ENCODE measurements at places on chromosomes 6 and 20. TPM values are rescaled to one million over a fixed set of nuclear protein-coding genes. Genes with fewer than 3 reads are reported as not detected.

The TTK gene
- total RNA-seq: 2.7 TPM

The SIGLEC1 gene
- 36.0 TPM for total RNA-seq

The SLC17A9 gene
- 3.1 TPM for total RNA-seq

The STK4 gene
- 42.6 TPM for total RNA-seq

The VGLL2 gene
- not detected for total RNA-seq

The EYS gene
- 0.66 TPM for total RNA-seq

The CLDN20 gene
- total RNA-seq: not detected

The RUNX2 gene
- total RNA-seq: 4.6 TPM

The KHDC1L gene
- not detected for total RNA-seq

The COL19A1 gene
- total RNA-seq: not detected

The KCNK15 gene
- 4.5 TPM for total RNA-seq

The TUBB2B gene
- 1.0 TPM for total RNA-seq

The GJA1 gene
- total RNA-seq: 47.4 TPM

The CYP39A1 gene
- total RNA-seq: 0.94 TPM

The THEMIS gene
- total RNA-seq: 1.2 TPM

The CFB gene
- total RNA-seq: 35.4 TPM

The HSPA1L gene
- 2.9 TPM for total RNA-seq

The TREM2 gene
- 4.0 TPM for total RNA-seq

The PRSS35 gene
- 0.44 TPM for total RNA-seq

The CDSN gene
- not detected for total RNA-seq

The SLC25A27 gene
- 20.7 TPM for total RNA-seq

The HRH3 gene
- not detected for total RNA-seq

The CST2 gene
- not detected for total RNA-seq

The PGC gene
- not detected for total RNA-seq

All from subcutaneous adipose tissue (tissue), 4 donors.